ENCODE measurements at places on chromosomes 3 and 15. TPM values are rescaled to one million over a fixed set of nuclear protein-coding genes. Genes with fewer than 3 reads are reported as not detected.
A peak's percentile ranks its signal among the peaks of the same experiment; 100 is the strongest.

Gene PPP4R2
- total RNA-seq = 38.4 TPM

Gene ERC2
- 0.21 TPM for total RNA-seq

Gene FBXO40
- total RNA-seq = not detected

DNA sequence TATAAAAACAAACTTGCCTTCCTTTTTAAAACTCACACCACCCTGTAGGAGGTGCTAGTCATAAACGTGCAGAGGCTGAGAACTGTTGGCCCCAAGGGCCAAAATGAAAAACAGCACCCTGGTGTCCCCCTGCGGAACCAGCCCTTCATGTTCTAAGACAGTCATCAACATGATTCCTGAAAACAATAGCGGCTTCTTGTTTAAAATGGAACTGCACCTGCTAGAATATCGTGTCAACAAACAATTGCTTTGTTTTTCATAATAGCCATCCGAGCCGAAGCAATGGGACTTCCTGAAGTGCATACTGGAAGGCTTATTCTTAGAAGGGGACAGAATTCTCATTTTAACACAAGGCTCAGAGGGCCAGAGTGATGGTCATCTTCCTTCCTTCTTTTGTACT, 43.7 kb downstream of the MECOM start:
- no peaks in the 10 kb centered on the region for H3K36me3 ChIP-seq
- H3K27me3 ChIP-seq = peaks cover 12% of the 10 kb centered on the region
- no peak overlapping the region for H3K4me3 ChIP-seq
- DNase-seq = no peak
- H3K27ac ChIP-seq = no peak overlapping the region

DNA sequence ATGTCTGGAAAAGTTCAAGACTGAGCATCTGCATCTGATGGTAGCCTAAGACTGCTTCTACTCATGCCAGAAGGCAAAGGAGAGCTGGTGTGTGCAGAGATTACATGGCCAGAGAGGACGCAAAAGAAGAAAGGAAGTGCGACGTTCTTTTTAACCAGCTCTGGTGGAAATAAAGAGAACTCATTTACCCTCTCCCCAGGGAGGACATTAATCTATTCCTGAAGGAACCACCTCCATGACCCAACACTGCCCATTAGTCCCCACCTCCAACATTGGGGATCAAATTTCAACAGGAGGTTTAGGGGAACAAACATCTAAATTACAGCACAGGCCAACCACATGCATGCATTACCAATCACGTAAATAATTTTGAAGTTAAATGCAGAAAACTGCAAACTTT, 1.5 kb upstream of the NCK1 start:
- peaks cover 27% of the 10 kb centered on the region for H3K4me1 ChIP-seq
- no peaks in the 10 kb centered on the region for H3K36me3 ChIP-seq
- peak overlapping the region; percentile 81 for H3K4me3 ChIP-seq

DNA sequence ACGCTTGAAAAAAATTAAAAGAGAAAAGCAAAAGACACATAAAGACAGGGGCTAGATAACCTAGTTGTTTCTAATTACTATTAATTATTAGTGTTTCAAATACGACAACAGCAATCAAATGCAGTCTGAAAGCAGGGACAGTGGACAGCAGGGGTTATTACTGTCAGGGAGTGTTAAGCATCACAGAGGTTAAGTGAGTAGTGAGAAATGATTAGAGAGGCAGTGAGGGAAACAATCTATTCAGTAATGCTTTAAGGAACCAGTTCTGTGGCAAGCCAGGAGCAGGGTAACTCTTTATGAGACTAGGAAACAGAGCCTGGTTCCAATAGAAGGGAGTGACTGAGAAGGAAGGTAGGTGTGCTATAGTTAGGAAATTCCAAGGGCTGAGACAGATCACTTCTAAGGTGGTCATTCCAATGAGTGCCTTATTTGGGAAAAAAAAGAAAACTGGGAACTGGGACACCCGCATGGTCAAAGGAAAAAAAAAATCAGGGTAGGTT, 15.0 kb downstream of the RYK start:
- no peak overlapping the region for H3K4me3 ChIP-seq
- H3K27ac ChIP-seq = peak overlapping the region; percentile 30
- peaks cover 63% of the 10 kb centered on the region for H3K4me1 ChIP-seq

DNA sequence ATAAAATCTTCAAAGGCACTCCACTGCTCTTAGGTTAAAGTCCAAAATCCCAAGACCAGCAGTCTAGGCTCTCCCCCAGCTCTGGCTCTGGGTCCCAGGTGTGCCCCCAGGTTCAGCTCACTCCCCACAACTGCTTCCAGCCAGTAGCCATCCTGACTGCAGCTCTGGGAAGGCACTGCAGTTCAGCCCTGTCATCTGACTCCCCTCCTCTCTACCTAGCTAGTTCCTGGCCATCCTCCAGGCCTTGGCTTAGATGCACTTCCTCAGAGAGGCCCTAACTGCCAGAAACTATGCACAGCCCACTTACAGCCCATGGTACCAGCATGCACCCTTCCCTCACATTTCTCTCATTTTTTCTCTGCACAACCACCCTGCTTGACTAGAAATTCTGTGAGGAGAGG, 25.5 kb downstream of the TBC1D2B start:
- H3K27me3 ChIP-seq = no peaks in the 10 kb centered on the region
- H3K4me3 ChIP-seq = no peak overlapping the region
- H3K27ac ChIP-seq = no peak overlapping the region
- peaks cover 84% of the 10 kb centered on the region for H3K4me1 ChIP-seq

GRCh38 chr3:33006081-33006480, 54.6 kb downstream of the CCR4 start:
- no peak for DNase-seq
- no peaks in the 10 kb centered on the region for H3K4me1 ChIP-seq
- peaks cover 40% of the 10 kb centered on the region for H3K36me3 ChIP-seq
- H3K27me3 ChIP-seq = no peaks in the 10 kb centered on the region
- no peak overlapping the region for H3K27ac ChIP-seq

DNA sequence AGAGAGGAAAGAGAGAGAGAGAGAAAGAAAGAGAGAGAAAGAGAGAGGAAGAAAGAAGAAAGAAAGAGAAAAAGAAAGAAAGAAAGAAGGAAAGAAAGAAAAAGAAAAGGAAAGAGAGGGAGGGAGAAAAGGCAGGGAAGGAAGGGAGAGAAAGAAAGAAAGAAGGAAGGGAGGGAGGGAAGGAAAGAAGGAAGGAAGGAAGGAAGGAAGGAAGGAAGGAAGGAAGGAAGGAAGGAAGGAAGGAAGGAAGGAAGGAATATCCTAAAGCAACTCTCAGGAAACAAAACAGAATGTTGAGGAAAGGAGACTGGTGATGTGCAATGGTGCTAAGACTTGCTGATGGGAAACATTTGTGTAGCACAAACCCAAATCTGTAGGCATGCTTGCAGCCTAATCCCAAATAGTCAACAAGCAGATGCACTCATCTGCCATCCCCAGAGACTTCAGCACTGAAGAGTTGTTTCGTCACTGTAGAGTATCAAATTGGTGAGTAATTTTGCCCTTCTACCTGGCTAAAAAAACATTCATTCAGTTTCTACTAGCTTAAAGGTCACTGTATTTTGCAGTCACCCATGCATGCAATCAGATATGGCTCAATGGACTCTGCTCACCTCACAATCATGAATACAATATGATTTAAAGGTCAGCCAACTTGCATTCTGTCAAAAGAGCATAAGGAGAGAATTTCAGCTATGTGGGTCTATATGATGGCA, 480.3 kb downstream of the FGF12 start:
- H3K4me3 ChIP-seq = no peak overlapping the region
- no peaks in the 10 kb centered on the region for H3K4me1 ChIP-seq
- no peaks in the 10 kb centered on the region for H3K27me3 ChIP-seq
- no peak overlapping the region for H3K27ac ChIP-seq
- H3K36me3 ChIP-seq = no peaks in the 10 kb centered on the region
- no peak for DNase-seq
